ENCODE measurements at places on chromosomes 12 and 14.

DNA sequence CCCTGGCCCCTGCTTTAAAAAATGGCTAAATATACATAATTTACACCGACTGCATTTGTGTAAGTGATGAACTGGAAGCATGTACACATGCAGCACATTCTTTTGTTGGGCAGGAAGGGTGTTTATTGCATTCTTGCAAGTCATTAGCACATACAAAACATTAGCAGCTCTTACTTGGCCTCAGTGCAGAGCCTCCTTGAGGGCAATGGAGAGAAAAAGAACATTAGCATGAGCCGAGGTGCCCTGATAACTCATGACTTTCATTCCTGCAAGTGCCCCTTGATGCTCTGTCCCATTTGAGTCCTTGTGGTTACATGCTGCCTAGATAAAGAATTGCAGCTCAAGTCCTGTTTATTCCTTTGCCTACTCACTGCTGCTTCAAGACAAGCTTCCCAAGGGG lies 61.9 kb downstream of the PAX9 start:
- no peak for DNase-seq

GRCh38 chr12:70754330-70754741 lies 117.1 kb upstream of the PTPRB start:
- DNase-seq = no peak

- no peak for DNase-seq
Observed at GRCh38 chr14:97697772-97698171, 900.6 kb downstream of the VRK1 start.

- DNase-seq = no peak
Observed at GRCh38 chr12:15706010-15706676, 83.0 kb downstream of the EPS8 start.

GRCh38 chr12:45987340-45987727 lies 3.0 kb downstream of the SCAF11 start:
- no peak for DNase-seq

DNA sequence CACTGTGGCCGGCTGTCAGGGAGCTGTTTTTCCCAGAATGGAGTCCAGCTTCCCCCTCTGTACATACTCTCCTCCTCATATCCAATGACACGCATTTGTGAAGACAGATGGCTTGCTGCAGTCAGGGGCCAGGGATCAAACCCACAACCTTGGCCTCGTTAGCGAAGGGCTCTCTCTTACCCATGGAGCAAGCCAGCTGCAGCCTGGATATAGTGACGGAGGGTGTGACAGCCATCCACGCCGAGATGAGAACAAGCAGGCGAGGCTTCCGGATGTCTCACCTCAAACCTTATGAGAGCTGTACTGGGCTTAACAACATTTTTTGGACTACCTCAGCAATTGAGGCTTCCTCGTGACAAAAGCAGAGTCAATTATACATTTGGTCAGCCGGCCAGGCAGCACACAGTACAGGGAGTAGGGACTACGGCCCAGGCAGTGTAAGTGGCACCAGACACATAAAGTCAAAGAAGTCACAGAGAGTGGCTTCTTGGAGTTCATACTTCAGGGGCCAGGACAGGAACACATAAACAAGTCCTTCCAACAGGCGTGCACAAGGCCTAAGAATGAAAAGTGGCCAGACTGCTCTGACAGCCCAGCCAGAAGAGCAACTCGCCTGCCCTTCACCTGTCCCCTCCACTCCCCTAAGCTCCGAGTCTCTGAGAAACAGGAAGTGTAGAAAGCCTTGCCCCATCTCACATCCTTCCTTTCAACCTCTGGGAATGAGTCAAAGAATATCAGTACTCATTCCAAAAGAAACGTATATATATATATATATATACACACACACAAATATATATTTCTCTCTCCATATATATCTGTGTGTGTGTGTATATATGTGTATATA lies 115.1 kb downstream of the TTC7B start:
- no peak for DNase-seq

GRCh38 chr14:92273166-92273565 lies 49.8 kb upstream of the SLC24A4 start:
- no peak for DNase-seq

GRCh38 chr14:53144244-53144643 lies 8.9 kb downstream of the DDHD1 start:
- peak; percentile 64 for DNase-seq

GRCh38 chr14:104680056-104680805 lies 9.2 kb upstream of the INF2 start:
- peak; percentile 81 for DNase-seq

DNA sequence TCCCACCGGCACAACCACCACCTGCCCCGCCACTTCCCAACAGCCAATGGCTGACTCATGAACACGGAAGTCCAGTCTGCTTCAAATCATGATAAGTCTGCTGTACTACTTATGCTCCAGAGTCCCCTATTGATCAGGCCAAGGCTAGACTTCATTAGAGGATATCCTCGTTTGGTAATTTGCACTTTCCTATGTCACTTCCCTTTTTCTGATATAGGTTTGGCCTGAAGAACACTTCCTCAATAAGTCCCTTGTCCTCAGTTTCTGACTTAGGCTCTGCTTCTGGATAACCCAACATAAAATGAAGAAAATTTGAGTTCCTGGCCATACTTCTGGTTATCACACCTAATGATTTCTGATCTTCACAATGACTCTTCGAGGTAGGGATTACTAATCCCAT lies 45.3 kb downstream of the IFNG-AS1 start:
- DNase-seq = no peak

DNA sequence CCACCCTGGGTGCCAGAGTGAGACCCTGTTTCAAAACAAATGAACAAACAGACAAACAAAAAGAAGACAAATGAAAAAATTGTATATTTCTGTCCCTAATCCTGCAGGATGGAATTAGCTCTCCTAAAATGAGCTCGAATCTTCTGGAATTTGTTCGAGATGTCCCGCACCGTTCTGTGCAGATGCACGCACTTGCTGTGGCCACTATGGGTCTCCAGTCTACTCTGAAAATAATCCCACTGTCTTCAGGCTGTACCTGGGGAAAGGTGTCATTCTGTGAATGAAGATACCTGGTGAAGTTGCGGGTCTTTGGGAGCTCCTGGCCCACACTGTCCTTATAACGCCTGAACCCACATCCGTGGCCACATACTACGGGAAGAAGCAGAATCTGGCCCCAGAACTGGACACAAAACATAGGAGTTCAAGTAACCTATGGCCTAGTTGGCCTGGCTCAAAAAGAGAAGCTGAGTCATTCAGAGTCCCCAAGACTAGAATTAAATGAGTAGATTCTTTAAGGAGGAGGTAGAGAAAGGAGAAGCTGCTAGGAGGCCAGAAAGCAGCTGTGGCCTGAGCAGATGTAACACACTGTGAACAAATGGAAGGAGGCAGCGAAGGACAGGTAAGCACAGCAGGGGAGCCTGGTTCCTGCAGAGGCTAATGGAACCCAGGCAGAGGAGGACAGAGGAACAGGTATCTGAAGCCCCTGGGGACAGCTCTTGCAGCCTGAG lies 108.6 kb downstream of the FOXN3 start:
- no peak for DNase-seq

Data from fibroblast of villous mesenchyme (primary cell).